ENCODE measurements at places on chromosomes 12 and 14.

DNA sequence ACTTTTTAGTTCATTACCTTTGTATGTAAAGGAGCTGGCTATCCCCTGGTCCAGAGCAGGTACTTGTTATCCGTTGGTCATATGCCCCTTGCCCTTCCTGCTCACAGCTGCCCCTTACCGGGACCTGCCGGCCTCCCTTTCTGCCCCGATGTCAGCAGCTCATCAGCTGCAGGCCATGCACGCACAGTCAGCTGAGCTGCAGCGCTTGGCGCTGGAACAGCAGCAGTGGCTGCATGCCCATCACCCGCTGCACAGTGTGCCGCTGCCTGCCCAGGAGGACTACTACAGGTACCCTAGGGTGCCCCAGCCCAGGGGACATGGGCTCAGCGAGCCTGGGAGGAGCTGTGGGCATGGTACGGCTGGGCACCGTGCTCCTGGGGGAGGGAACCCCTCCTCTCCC lies 2.3 kb upstream of the RNU7-1 start:
- no peak for DNase-seq

- DNase-seq: peak; percentile 8
Observed at GRCh38 chr14:75022655-75023054, 19.9 kb downstream of the EIF2B2 start.

DNA sequence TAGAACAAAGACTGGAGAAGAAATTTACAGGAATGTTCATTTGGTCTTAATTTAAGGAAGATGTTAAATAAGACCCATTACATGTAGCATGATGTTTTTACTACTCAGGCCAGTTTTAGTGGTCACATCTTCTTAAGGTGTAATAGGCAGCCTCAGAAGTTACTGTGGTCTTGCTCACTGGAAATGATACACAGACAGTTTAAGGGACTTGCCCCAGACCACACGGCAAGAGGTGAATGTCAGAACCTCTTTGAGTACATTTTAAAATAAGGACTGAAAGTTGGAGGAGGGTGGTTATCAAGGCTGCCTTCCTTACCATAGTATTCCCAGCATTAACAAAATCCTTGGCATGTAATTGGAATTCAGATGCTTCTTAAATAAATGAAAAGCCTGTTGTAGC lies 37.9 kb downstream of the LRRK2 start:
- no peak for DNase-seq

GRCh38 chr12:91567100-91567485 lies 384.5 kb upstream of the DCN start:
- no peak for DNase-seq

DNA sequence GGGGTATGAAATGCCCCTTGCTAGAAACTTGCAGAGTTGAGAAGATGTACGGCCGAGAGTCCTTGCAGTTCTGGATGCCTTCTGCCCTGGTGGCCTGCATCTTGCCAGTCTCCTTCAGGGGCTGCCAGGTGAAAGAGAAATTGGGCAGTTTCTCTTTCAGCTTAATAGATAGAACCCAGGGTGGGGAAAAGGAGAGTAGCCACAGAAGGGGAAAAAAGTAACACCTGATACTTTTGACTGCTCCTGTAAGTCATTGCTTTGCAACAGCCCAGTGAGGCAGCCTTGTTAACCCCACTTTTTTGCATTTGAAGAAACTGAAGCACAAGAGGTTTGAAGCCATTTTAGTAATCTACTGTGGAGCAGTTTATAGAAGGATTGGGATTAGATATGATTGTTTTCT lies 27.6 kb downstream of the TDP1 start:
- no peak for DNase-seq

DNA sequence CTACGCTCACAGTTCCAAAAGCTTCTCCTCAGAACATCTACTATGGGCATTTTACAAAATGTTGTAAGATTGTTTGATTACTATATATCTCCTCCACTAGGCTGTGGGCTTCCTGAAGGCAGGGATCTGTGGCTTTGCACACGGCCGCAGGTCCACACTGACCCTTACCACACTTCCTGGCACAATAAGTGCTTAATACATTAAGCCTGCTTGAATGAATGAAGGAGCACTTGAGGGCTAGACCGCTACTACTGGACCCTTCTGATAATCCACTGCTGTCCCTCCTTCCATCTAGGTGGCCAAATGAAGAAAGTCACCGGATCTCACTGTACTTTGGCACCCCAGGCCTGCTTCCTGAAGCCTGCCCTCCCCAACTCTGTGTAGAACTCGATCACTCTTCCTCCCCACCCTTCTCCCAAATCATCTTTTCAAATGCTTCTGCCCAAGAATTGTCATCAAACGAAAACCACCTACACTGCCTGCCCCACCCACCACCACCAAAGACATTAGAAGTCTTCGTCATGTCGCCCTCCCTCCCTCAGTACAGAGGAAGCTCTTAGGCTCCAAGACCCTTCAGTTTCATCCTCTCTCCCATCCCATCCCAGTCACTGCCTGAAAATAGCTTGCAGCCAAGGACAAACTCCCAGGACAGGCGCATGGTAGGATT lies 596 bp upstream of the ZBTB39 start:
- no peak for DNase-seq

DNA sequence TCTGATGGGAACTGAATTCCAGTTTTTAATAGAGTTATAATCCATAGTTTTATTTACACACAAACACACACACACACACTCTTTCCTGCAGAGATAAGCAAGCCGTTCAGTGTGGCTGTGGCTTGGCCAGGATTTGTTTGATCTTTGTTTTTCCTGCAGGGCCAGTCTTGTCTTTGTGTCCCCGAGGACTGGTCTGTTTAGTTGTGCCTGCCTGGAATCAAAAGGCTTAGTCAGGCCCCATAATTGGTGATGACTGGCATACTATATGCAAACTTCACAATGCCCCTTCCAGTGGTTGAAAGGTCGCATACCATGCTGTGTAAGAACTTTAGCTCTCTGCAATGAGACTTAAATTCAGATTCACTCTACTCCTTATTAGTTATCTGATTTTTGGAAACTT lies 26.0 kb downstream of the WBP11 start:
- no peak for DNase-seq

GRCh38 chr14:101066826-101067510 lies 163.4 kb upstream of the RTL1 start:
- no peak for DNase-seq

DNA sequence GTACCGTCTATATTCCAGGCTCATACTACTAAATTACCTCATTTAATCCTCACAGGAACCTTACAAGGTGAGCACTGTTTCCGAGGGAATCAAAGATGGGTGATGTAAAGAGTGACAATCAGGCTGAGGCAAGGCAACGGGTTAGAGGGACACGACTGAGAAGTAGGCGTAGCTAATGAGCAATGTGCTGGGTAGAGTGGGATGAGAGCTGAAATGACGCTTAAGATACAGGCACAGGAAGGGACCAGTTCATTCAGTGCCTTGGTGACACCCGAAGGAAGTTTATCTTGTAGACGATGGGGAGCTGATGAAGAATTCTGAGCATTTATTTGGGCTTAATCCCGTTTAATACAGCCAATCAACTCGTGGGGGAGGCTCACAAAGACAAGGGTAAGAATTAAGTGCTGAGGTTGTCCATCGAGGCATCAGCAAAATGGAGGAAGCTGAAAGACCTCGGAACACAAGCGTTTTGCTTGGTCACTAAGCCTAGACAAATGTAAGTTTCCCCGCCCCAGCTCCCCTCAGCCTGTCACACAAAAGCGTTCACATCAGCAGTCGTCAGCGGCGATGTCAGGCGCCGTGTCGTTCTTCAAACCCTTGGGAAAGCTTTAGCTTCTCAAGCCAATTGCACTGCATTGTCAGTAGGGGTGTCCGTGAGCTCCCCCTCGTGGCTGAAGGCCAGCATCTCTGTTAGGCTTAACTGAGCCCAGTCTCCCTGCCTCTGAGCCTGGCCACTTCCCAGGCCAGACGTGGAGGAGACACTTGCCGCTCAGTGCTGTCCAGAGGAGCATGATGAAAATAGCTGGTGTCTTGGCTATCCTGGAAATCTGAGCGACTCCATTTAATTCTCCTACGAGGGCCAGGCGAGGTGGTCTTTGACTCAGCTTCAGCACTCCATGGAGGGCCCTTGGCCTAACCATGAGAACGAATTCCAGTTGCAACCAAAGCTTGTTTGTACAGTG lies 288.5 kb upstream of the G2E3 start:
- DNase-seq: peak; percentile 83

DNA sequence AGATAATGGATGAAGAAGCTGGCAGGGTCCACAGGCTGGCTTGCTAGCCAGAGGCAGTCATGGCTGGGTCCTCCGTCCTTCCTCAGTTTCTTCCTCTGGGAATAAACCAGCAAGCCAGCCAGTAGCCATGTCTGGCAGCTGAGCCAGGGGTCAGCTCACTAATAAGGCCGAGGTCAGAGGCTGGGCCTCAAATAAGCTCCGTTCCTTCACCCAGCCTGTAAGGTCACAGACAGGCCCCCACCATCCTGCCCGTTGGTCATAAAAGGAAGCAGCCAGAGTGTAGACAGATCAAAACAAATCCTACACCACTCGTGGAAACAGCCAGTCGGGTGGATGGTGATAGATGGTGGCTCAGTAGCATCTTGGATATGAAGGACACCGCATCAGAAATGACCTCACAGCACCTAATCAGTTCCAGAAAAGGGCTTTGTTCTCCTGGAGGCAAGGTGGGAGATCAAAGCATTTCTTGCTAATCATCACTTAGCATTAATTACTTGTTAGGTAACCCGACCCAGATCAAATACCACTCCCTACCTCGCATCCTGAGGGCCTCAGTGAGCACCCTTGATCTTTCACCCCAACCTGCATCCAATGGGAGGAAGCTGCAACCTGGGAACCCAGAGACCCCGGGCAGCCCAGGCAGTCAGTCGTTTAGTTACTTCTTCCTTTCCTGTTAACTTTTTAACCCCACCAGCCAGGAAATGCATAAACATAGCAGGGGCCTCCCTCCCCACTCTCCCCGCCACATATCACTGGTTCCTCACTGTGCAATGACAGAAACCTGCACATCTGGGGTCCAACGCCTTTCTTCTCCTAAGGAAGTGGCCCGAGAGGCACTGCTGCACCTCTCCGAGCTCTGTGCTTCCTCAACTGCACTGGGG lies 90.2 kb downstream of the KDM2B start:
- no peak for DNase-seq

GRCh38 chr12:57726151-57726883 lies 12.2 kb downstream of the AGAP2 start:
- DNase-seq: peak; percentile 75

DNA sequence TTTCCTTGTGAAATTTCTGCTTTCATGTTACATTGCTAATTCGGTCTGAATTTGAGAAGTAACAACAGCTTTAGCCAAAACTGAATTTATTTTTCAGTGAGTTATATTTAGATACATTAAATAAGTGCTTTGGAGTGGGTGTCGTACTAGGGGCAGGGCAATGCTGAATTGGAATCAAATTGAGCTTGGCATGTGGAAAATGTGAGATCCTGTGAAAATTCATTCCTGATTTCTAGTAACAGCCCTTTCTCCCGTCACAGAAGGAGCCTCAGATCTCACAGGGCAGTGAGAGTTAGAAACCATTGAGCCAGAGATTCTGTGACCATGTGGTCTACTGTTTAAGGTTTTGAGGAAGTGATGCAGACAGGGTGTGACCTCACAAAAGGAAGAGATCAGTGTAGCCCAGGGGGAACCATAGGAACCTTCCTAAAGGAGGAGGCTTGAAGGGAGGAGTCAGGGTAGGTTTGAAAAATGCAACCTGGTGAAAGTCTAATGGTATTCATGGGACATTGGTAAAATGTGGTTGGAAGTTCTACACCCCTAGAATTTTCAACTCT lies 1136.8 kb downstream of the AACS start:
- DNase-seq: no peak

DNA sequence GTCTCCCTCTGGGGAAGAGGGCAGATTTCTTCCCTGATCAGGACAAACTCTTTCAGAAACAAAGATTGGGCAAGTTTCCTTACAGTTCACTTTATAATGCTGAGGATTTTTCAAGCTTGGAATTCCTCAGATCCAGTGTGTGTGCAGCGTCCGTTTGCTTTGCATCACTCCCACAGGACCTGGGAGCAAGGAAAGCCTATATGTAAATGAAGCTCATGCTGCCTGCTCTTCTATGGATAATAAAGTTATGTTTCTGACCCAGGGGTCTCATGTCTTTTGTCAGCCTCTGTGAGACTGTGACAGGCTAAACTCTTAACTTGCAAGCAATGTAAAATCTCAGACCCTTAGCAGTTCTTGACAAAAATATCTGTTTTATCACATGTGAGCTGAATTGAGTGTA lies 41.6 kb downstream of the TRHDE start:
- DNase-seq: no peak

- DNase-seq: no peak
Observed at GRCh38 chr12:93638954-93639353, 38.2 kb upstream of the CRADD start.

- peak; percentile 57 for DNase-seq
Observed at GRCh38 chr12:27969624-27970400, 2.7 kb downstream of the PTHLH start.

GRCh38 chr14:89531661-89532335 lies 114.8 kb upstream of the FOXN3 start:
- DNase-seq: no peak

GRCh38 chr14:89507926-89508460 lies 91.0 kb upstream of the FOXN3 start:
- peak; percentile 52 for DNase-seq

GRCh38 chr12:67202011-67202677 lies 67.0 kb upstream of the CAND1 start:
- no peak for DNase-seq

DNA sequence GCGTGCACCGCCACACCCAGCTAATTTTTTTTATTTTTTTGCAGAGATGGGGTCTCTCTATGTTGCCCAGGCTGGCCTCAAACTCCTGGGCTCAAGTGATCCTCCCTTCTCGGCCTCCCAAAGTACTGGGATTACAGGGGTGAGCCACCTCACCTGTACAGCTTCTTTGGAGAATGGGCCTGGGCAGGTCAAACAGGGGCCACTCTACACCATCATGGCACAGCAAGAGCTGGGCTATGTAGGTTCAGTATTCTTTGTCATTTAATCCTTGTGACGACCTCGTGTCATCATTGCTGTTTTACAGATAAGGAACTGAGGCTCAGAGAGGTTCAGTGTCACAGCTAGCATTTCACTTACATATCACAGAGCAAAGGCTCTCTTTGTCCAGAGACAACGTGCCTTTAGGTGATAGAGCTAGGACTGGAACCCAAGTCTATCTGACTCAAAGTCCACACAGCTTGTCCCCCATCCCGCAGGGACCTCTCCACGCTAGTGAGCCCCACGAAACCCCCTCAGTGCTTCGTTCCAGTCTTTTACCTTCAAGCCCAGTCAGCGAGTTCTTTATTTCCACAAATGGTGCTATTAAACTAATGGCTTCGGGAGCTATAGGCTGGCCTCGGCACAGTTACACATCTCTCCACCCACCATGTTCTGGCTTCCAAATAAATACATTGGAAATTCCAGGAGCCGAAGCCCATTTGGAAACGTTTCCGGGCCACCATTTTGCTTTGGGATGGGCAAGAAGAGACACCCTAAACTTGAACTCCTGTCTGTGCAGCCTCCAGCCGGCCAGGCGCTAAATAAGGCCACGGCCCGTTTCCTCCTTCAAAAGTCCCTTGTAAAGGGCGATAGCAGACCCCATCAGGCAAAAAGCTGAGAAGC lies 660 bp upstream of the MAP1LC3B2 start:
- no peak for DNase-seq

- DNase-seq: no peak
Observed at GRCh38 chr14:80549141-80549540, 337.8 kb upstream of the DIO2 start.

- no peak for DNase-seq
Observed at GRCh38 chr14:84456946-84457345, 1073.0 kb upstream of the FLRT2 start.

- DNase-seq: no peak
Observed at GRCh38 chr14:28576523-28576922, 190.1 kb upstream of the FOXG1 start.

All from astrocyte of the spinal cord (primary cell).